ENCODE measurements at places on chromosomes 3 and 15. TPM values are rescaled to one million over a fixed set of nuclear protein-coding genes. Genes with fewer than 3 reads are reported as not detected.

GRCh38 chr3:188185717-188186251 is 31.8 kb downstream of the LPP start:
- DNase-seq, result peak; percentile 39
- H3K27ac ChIP-seq, result peak overlapping the region; percentile 59
- H3K27me3 ChIP-seq, result no peaks in the 10 kb centered on the region

Gene CTDSPL
- 30.5 TPM for total RNA-seq

DNA sequence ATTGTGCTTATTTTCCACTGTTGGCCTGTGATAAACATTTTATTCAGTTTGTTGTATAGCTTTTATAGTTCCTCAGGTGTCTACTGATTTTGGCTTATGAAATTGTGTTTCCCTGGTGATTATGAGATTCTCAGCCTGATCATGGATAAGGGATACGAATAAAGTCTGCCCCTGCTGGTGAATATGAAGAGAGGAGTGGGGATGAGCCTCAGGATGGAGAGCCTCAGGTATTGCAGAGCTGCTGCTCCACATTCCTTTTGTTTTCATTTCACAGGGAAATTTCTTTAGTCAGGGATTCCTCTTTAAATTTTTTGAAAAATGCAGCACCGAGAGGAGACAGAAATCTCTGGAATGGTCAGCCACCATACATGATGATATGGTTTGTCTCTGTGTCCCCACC is 14.7 kb upstream of the RAB6B start:
- peaks cover 7% of the 10 kb centered on the region for H3K27me3 ChIP-seq
- DNase-seq, result no peak
- no peaks in the 10 kb centered on the region for H3K36me3 ChIP-seq
- no peak overlapping the region for H3K4me3 ChIP-seq
- H3K27ac ChIP-seq, result no peak overlapping the region

GRCh38 chr3:113065336-113065735 is 74.6 kb downstream of the GTPBP8 start:
- no peak overlapping the region for H3K27ac ChIP-seq
- H3K36me3 ChIP-seq, result no peaks in the 10 kb centered on the region
- peaks cover 3% of the 10 kb centered on the region for H3K4me1 ChIP-seq
- DNase-seq, result no peak
- H3K27me3 ChIP-seq, result no peaks in the 10 kb centered on the region

Gene RARB
- 23.2 TPM for total RNA-seq

Gene ROBO1
- 38.7 TPM for total RNA-seq

DNA sequence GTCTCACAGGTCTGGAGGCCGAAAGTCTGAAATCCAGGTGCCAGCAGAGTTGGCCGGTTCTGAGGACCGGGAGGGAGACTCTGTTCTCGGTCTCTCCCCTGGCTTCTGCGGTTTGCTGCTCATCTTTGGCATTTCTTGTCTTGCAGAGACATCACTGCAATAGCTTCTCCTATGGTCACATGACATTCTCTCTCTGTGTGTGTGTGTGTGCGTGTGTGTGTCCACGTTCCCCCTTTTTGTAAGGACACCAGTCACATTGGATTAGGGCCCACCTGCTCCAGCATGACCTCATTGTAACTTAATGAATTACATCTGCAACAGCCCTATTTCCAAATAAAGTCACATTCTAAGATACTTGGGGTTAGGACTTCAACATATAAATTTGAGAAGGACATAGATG is 12.4 kb upstream of the ATP10A start:
- H3K36me3 ChIP-seq, result no peaks in the 10 kb centered on the region
- H3K4me1 ChIP-seq, result no peaks in the 10 kb centered on the region
- H3K27me3 ChIP-seq, result no peaks in the 10 kb centered on the region
- H3K27ac ChIP-seq, result no peak overlapping the region
- DNase-seq, result peak; percentile 69

Gene LSAMP
- total RNA-seq, result 9.8 TPM

DNA sequence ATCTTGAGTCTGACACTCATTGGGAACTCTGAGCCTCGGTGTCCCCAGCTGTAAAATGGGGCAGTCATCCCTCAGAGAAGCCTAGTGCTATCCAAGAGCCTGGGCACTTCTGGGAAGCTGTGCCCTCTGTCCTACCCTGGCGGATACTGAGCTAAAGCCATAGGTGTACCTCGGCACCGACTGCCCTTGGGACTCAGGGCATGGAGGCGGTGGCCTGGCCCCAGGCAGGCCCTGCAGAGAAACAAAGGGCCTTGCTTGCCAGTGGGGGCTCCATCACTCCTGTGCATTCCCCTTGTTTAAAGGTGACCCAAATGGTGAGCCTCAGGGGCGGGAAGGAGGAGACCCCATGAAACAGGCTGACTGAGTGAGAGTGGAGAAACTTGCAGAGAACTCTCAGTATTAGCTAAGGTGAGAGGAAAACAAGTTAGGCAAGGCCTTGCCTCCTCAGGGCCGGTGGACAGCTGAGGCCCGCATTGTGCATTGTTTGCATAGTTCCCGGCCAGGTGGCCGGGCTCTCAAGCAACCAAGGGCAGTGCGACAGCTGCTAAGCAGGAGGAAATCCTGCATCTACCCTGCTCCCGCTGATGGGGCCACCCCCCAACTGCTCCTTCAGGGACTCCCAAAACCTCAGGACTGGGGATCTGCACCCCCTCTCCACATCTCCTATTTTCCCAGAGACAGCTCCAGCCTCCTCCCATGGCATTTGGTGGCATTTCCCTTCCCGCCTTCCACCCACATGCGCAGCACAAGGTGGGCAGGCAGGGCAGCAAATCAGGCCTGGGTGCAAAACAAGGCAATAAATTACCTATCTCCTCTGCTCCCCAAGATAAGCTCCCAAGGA is 4.3 kb downstream of the PFKFB4 start:
- DNase-seq, result no peak
- no peaks in the 10 kb centered on the region for H3K27me3 ChIP-seq
- H3K36me3 ChIP-seq, result peaks cover 5% of the 10 kb centered on the region
- peaks cover 29% of the 10 kb centered on the region for H3K4me1 ChIP-seq

- H3K4me1 ChIP-seq, result peaks cover 7% of the 10 kb centered on the region
- H3K27me3 ChIP-seq, result no peaks in the 10 kb centered on the region
- DNase-seq, result peak; percentile 90
- H3K27ac ChIP-seq, result peak within 1 kb of the TSS; percentile 55
- no peaks in the 10 kb centered on the region for H3K36me3 ChIP-seq
Observed at GRCh38 chr3:44477312-44478030, at the start of gene ZNF445. Gene ZNF445, minus strand, starts transcription at chr3:44477670. Its CDS starts 22,121 bp downstream, at chr3:44455549.

GRCh38 chr3:8773941-8774542 is 4.6 kb upstream of the OXTR start:
- DNase-seq, result no peak
- H3K4me3 ChIP-seq, result no peak overlapping the region
- H3K27ac ChIP-seq, result no peak overlapping the region
- H3K27me3 ChIP-seq, result peaks cover 16% of the 10 kb centered on the region
- no peaks in the 10 kb centered on the region for H3K36me3 ChIP-seq
- peaks cover 6% of the 10 kb centered on the region for H3K4me1 ChIP-seq

GRCh38 chr3:183430325-183430957 is 2.0 kb upstream of the MCF2L2 start:
- H3K4me3 ChIP-seq, result no peak overlapping the region
- H3K4me1 ChIP-seq, result peaks cover 11% of the 10 kb centered on the region
- no peak overlapping the region for H3K27ac ChIP-seq
- no peaks in the 10 kb centered on the region for H3K36me3 ChIP-seq

Gene RTP1
- total RNA-seq, result 0.04 TPM

GRCh38 chr3:17749281-17749680 is 6.8 kb upstream of the TBC1D5 start:
- H3K36me3 ChIP-seq, result no peaks in the 10 kb centered on the region
- no peak for DNase-seq
- H3K27ac ChIP-seq, result no peak overlapping the region
- no peaks in the 10 kb centered on the region for H3K27me3 ChIP-seq

- H3K36me3 ChIP-seq, result peaks cover 23% of the 10 kb centered on the region
- no peaks in the 10 kb centered on the region for H3K27me3 ChIP-seq
- peaks cover 28% of the 10 kb centered on the region for H3K4me1 ChIP-seq
- peak overlapping the region; percentile 97 for H3K27ac ChIP-seq
- peak overlapping the region; percentile 14 for H3K4me3 ChIP-seq
- DNase-seq, result peak; percentile 62
Observed at GRCh38 chr15:73996939-73997338, 2.4 kb downstream of the PML start.

GRCh38 chr15:40766906-40767837 is 2.6 kb upstream of the C15orf62 start:
- no peak overlapping the region for H3K27ac ChIP-seq
- H3K36me3 ChIP-seq, result peaks cover 18% of the 10 kb centered on the region
- H3K27me3 ChIP-seq, result no peaks in the 10 kb centered on the region
- peaks cover 57% of the 10 kb centered on the region for H3K4me1 ChIP-seq
- DNase-seq, result no peak
- H3K4me3 ChIP-seq, result no peak overlapping the region

Gene ADAMTSL3
- total RNA-seq, result 42.8 TPM

- no peak overlapping the region for H3K27ac ChIP-seq
- peaks cover 5% of the 10 kb centered on the region for H3K4me1 ChIP-seq
Observed at GRCh38 chr15:77597804-77598453, 34.8 kb downstream of the LINGO1 start.

DNA sequence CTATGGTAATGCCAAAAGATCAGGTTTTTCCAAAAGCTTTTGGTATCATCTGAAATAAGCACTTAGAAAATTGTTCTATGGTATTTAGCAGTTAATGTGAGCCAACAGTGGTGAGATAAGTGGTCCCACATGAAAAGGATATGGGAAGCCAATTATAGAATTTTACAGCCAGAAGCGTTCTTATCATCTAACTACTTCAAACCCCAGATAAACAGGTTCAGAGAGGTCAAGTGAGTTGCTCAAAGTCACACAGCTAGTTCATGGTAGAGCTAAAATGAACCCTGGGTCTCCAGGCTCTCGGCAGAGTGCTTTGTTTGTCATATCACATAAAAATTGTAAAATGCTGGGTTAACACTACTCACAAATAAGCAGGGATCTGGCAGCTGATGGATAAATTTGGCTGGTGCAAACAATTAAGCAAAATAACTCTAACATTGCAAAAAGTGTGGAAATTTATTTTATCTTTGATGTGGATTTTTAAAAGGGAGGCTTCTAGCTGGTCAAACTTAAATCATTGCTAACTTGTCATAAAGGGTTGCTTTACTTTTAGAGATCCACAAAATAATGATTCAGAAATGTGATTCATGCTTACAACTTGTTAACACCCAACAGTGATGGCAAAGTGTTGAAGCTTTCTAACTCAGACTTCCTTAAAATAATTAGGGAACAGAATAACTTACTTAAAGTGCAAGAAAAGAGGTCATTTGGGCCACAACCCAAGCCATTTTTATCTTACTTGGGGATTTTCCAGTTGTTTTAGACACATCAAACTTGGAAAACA is 202.8 kb upstream of the TBC1D5 start:
- no peak for DNase-seq
- no peak overlapping the region for H3K27ac ChIP-seq
- H3K4me1 ChIP-seq, result no peaks in the 10 kb centered on the region
- no peaks in the 10 kb centered on the region for H3K36me3 ChIP-seq
- H3K4me3 ChIP-seq, result no peak overlapping the region
- no peaks in the 10 kb centered on the region for H3K27me3 ChIP-seq

- H3K4me3 ChIP-seq, result no peak overlapping the region
- peaks cover 47% of the 10 kb centered on the region for H3K4me1 ChIP-seq
- H3K36me3 ChIP-seq, result peaks cover 34% of the 10 kb centered on the region
- peak; percentile 72 for DNase-seq
Observed at GRCh38 chr3:45666757-45667431, 22.3 kb upstream of the SACM1L start.

Measured in muscle of leg (tissue), 16 donors.